ENCODE measurements at places on chromosomes 2 and 18. TPM values are rescaled to one million over a fixed set of nuclear protein-coding genes. Genes with fewer than 3 reads are reported as not detected.

Gene FASTKD2
- 32.3 TPM for total RNA-seq

Gene GPAT2
- 6.6 TPM for total RNA-seq

DNA sequence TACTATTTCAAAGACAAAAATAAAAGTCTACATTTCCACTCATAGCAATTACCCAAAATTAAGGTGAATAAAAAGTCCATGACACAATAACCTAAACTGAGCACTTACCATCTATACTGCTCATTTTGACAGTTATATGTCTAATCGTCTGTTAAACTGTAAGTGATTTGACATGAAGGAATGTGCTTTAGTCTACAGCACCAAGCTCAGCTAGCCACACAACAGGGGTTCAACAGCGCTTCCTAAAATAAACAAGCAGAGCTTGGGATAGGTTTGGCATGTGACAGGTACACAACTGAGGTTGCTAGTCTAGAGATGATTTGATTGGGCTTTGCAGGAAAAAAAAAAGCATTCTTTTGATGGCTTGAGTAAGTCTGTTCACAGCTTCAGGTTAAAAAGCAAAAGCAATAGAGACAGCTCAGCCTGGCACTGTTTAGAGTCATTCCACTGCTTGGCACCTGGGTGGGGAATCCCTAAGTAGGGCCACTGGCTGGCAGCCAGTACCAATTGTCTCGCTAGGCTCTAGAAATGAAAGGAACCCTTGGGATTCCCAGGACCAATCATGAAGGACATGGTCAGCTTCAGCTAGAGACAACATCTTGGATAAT lies 78.6 kb downstream of the BARD1 start:
- no peak for DNase-seq

DNA sequence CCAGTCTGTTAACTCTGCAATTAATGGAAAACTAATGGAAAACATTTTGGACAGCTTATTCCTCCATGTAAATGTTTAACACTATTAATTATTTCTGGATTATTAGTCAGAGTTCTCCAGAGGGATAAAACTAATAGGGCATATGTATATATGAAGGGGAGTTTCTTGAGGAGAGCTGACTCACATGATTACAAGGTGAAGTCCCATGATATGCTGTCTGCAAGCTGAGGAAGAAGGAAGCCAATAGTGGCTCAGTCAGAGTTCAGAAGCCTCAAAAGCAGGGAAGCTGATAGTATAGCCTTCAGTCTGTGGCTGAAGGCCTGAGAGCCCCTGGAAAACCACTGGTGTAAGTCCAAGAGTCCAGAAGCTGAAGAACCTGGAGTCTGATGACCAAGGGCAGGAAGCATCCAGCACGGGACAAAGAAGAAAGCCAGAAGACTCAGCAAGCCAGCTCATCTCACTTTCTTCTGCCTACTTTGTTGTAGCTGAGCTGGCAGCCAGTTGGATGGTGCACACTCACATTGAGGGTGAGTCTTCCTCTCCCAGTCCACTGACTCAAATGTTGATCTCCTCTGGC lies 136.0 kb downstream of the PTH2R start:
- DNase-seq, result no peak

- DNase-seq, result no peak
These were observed 139.9 kb upstream of the ZEB2 start for GRCh38 chr2:144659731-144660275.

All from cardiac septum (tissue), 1 donor.